ENCODE measurements at places on chromosomes 6 and 20.

- no peak for DNase-seq
Measured at GRCh38 chr6:134720353-134721059, 229.4 kb downstream of the ALDH8A1 start.

GRCh38 chr20:7470912-7471311 lies 469.3 kb downstream of the HAO1 start:
- DNase-seq, result no peak

- DNase-seq, result no peak
Measured at GRCh38 chr6:43541774-43542471, 25.0 kb downstream of the POLR1C start.

GRCh38 chr20:50292591-50293283 lies 102.1 kb downstream of the CEBPB start:
- no peak for DNase-seq

DNA sequence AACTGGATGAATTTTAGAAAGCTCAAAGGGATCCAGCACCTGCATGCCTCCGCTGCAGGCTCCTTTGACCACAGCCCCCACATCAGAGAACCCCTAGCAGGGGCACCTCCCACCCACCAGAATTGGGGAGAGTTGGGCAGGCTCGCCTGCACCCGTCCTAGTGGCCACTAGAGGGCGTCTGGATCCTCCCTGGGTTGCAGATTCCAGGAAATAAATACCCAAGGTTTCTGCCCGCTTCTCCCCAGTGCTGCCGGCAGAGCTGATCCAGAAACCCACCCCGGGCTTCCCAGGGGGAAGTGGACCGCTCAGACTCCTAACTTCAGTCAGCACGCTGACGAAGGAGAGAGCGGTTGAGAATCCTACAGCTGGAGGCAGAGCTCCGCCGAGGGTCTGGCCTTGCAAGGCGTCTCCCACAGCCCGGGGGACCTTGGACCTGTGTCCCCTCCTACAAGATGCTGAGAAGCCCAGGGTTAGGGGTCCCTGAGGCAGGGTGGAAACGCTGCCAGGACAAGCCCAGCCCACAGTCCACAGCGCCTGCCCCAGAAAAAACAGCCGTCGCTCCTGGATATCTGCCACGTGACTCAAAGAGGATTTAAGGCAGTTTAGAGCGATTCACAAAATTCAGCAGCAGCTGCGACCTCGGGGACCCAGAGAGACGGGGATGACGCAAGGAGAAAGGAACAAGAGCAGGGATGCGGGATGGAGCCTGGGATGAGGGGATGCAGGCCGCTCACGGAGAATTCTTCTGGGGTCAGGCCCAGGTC lies 32.6 kb upstream of the PHACTR3 start:
- peak; percentile 10 for DNase-seq

DNA sequence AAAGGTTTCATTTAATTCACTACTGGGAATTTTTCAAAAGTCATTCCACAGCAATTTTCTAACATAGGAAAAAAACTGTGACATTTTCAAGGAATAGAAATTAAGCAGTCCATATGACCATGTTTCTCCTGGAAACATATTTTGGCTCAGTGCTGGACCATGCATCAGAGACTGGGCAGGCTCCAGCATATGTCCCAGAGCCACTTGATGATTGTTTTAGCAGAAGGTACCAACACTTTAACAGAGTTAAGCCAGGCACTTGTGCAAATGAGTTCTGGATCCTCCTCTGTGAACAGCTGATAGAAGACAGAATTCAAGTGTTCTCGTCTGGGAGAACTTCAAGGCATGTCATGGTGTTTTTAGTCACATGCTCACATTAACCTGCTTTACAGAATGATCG lies 516.3 kb downstream of the COL12A1 start:
- DNase-seq, result no peak

DNA sequence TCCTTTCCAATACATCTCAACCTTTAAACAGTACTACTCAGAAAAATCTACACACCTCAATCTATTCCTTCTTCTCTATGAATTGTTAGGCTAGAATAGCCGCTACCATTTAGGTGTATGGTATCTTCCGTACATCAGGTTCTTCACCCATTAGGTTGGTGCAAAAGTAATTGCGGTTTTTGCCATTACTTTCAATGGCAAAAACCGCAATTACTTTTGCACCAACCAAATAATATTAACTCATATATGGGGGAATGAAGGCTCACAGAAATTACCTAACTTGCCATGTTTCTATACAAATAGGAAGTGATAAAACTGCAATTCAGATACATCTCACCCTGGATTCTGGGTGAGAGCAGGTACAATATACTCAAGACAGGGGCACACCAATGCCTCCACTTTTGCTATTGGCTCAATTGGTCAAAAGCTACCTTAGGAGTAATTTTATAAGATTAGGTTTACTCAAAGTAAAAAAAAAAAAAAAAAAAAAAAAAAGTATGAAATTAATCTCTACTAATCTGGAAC lies 37.7 kb upstream of the ARHGAP18 start:
- DNase-seq, result no peak

- DNase-seq, result no peak
Measured at GRCh38 chr6:103367212-103367611, 1492.5 kb downstream of the HACE1 start.

- no peak for DNase-seq
Measured at GRCh38 chr6:166633732-166634535, 6.9 kb upstream of the RPS6KA2 start.

- no peak for DNase-seq
Measured at GRCh38 chr20:44750081-44750805, 4.6 kb downstream of the KCNK15 start.

GRCh38 chr6:5778317-5778857 lies 228.3 kb downstream of the NRN1 start:
- DNase-seq, result no peak

DNA sequence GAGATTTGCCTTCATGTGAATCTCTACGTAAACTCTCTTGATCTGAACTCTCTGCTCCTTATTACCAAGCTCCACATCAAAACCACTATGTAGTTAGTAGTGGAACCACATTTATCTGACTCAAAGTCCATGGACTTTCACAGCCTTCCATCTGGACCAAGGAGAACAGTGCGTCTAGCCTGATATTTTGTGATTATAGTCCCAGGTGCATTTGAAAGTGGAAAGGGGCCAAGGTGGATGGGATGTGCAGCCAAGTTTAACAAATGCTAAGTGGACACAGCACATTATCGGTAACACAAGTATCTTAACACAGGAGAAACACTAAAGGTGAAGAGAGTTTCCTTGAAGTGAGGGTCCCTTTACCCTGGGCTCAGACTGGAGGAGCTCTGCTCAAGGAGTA lies 281.2 kb upstream of the SGK1 start:
- DNase-seq, result no peak

DNA sequence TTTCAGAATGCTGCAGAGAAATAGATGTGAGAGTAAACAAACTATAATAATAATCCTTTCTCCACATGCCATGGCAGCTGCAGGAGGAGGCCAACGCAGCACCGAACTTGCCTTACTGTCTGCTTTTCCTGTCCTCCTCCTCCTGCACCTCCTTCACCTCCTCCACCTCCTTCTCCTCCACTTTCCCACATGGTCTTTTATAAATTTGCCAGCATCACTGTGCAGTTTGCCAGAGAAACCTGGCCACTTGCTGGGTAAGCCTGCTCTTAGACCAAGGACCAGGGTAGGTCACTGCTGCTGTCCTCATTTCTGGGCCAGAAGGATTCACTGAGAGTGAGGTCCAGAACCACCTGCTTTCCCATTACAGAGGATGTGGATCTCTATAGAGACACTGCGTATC lies 8.7 kb downstream of the SGK1 start:
- no peak for DNase-seq

- no peak for DNase-seq
Measured at GRCh38 chr6:45642331-45643125, 264.8 kb upstream of the SUPT3H start.

DNA sequence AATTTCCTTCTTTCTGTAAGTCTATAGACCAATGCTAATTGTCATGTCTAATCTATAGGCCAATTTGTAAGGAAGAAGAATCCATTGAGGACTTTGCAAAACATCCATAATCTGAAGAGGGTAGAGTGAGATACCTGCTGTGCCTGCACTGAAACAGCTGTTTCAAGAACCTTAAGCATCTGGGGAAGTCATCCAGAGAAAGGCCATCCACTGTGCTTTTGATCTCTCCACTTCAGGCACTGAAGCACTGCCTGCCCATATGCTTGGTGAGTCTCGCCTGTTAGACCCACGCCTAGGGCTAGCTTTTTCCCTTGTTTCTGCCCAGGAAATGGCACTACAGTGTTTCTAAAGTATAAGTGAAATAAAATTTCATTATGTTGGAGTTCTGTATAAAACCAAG lies 921.8 kb upstream of the EPHA7 start:
- no peak for DNase-seq

DNA sequence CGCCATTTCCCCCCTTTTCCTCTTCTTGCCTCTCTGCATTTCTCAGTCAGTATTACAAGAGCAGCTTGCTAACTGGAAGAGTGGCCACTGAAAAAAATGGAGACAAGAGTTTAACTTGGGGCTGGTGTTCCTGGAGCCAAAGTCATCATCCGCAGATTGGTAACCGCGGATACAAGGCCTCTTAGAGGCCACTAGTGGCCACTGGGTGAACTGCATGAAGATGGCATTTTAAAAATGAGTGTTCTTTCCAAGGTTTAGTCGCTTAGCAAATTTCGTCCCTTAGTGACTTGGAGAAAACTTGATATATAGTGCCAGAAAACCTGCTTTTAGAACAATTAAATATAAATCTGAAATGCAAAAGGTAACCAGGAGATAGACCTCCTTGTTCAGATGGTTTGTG lies 4.8 kb downstream of the F13A1 start:
- no peak for DNase-seq

- DNase-seq, result no peak
Measured at GRCh38 chr20:50144362-50144761, 9.2 kb downstream of the PEDS1 start.

DNA sequence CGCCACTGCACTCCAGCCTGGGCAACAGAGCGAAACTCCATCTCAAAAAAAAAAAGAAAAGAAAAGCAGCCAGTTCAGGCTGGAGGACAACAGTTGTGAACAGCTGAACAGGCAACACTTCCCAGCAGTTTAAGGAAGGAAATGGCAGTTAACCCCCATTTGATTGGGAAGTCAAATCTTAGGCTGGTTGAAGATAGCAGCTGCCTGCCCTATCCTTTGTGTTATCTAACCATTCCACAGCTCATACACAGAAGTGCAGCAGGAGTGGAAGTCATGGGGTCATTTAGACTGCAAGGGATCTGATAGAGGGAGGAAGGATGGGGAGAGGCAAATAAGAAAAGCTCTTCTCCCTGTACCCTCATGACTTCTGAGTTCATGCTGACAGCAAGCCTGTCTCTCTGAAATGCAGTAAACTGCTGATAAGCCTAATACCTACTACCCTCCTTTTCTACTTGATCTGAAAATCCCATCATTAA lies 35.3 kb downstream of the KCTD20 start:
- DNase-seq, result no peak

GRCh38 chr20:19970256-19970765 lies 46.9 kb upstream of the NAA20 start:
- DNase-seq, result no peak

- DNase-seq, result no peak
Measured at GRCh38 chr6:102438171-102438570, 1044.7 kb downstream of the GRIK2 start.

DNA sequence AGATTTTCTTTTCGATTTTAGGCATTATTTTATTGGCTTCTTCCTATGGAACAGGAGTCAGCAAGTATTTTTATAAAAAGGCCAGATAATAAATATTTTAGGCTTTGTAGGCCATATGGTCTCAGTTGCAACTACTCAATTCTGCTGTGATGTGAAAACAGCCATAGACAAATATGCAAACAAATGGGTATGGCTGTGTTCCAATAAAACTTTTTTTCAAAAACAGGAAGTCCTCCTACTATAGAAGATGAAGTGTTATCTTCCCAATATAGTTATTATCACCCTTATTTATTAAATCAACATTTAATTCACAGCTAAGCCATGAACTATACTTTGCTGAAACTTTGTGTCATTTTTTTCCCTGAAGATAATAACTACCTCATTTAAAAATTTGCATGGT lies 57.2 kb downstream of the CHD6 start:
- DNase-seq, result no peak

GRCh38 chr6:123520217-123520616 lies 116.5 kb downstream of the TRDN start:
- DNase-seq, result no peak

DNA sequence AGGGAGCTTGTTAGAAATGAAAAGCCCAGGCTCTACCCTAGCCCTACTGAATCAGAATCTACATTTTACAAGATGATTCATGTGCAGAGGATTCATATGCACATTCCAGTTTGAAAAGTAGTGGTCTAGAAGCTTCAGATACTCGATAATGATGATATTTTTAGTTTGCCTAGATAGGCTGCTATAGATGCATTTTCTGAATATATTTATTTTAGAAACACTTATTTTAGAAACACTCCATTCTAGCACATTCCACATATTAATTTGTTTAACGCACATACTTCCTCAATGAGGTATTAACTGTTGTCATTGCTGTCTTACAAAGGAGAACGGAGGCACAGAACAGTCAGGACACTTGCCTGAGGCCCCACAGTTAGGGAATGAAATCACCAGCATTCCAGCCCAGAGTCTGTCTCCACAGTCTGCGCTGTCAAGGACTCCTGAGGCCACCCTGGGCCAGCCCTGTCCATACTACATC lies 64.4 kb downstream of the SNAP25 start:
- DNase-seq, result no peak

- no peak for DNase-seq
Measured at GRCh38 chr6:21634582-21634981, 41.0 kb downstream of the SOX4 start.

DNA sequence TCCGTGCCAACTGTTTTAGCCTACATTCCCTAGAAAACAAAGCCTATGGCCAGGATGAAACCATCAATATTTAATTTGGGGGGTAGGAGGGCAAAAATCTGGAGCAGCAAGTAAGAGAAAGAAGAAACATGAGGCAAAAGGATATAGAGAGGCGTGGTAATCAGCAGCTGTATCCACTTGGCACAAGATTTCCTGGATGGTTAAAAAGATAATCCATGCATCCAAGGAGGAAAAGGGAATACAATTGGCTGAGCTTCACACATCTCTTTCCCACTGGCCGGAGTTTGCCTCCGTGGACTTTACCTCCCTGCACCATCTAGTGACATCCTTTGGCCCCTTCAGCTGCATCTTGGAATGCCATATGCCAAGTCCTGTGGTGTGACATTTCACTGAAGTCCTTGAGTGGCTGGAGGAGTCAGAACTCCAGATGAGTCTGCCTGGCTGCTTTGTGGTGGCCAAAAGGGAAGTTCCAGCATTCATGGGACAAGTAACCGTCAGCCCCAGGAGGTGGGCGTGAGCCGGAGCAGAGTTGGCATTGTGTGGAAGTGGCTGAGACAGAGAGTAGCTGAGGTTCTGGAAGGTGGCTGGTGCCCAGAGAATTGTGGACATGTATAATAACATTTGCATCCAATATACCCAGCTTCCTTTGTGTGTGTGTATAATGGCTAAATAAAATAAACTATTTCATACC lies 13.7 kb upstream of the TMX4 start:
- no peak for DNase-seq

DNA sequence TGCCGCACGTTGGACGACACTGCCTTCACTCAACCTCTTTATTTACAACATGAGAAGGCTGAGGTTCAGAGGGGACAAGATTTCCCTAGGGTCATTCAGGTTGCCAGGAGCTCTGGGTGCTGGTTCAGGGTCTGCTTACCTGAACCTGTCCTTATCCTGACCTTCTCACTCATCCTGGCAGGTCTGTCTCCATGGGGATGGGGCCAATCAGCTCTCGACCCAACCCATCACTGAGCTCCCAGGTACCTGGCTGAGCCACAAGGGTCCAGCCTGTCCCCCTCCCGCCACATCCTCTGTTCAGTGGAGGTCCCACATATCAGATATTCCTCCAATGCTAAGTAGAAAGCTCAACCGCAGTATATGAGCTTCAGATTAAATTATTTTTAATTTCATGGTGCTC lies 225.6 kb downstream of the ANKRD60 start:
- no peak for DNase-seq

All from stimulated activated CD4-positive, alpha-beta T cell treated with anti-CD3 and anti-CD28 coated beads, Interleukin-15, amount 100 ng/mL, for 1 hour (primary cell).